ENCODE measurements at places on chromosomes 4 and X. TPM values are rescaled to one million over a fixed set of nuclear protein-coding genes. Genes with fewer than 3 reads are reported as not detected.
A peak's percentile ranks its signal among the peaks of the same experiment; 100 is the strongest.

DNA sequence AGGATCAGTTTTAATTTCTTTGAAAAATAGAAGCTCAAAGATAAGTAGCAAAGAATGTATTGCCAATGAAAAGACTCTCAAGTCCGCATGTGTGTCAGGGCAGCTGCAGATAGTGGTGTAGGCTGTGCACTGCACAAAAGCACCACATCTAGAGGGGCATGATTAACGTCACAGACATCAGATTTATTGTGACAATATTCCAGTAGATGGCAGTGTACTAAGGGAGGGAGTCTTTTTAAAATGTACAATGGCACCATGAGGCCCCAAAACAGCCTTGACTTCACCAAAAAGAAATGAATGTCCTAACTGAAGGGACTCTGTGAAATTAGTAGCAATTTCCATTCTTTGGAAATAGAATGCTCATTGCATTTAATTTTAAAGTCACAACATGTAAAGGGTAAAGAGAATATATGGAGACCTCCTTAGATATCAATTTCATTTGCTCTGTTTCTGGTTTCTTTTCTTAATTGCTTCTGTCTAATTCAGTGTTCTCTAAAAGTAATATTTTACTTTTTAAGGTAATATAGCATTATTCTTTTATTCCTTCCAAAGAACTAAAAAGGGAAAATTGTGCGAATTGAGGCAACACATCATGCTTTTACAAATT lies 98.4 kb downstream of the ZNF827 start:
- H3K27ac ChIP-seq, result no peak overlapping the region
- no peaks in the 10 kb centered on the region for H3K27me3 ChIP-seq
- no peaks in the 10 kb centered on the region for H3K4me1 ChIP-seq
- H3K4me3 ChIP-seq, result no peak overlapping the region

DNA sequence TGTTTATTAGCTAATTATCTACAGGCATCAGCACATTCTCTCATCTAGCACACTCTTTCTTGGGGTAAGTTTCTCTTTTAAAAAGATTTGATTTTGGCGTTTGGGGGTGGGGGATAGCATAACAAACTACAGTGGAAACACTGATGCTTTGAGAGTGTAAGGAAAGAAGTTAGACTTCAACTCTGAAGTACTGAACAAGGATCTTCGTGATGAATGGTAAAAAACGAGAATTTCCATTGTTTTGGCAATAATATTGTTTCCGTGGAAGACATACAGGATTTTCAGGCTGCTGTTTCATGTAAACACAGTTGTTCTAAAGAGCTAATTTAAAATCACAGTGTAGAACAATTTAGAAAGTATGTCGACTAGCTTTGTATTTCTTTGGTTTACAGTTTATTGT lies 451 bp downstream of the LPAR4 start:
- H3K4me3 ChIP-seq, result peak overlapping the region; percentile 46
- H3K36me3 ChIP-seq, result no peaks in the 10 kb centered on the region
- no peaks in the 10 kb centered on the region for H3K4me1 ChIP-seq

- H3K27ac ChIP-seq, result no peak overlapping the region
- peaks cover 20% of the 10 kb centered on the region for H3K36me3 ChIP-seq
- H3K4me3 ChIP-seq, result no peak overlapping the region
- no peaks in the 10 kb centered on the region for H3K27me3 ChIP-seq
- H3K4me1 ChIP-seq, result peaks cover 12% of the 10 kb centered on the region
Measured at GRCh38 chr4:340011-340410, 2.4 kb downstream of the ZNF141 start.

GRCh38 chr4:113739197-113739596 lies 22.3 kb downstream of the CAMK2D start:
- no peak overlapping the region for H3K27ac ChIP-seq
- H3K4me3 ChIP-seq, result no peak overlapping the region

DNA sequence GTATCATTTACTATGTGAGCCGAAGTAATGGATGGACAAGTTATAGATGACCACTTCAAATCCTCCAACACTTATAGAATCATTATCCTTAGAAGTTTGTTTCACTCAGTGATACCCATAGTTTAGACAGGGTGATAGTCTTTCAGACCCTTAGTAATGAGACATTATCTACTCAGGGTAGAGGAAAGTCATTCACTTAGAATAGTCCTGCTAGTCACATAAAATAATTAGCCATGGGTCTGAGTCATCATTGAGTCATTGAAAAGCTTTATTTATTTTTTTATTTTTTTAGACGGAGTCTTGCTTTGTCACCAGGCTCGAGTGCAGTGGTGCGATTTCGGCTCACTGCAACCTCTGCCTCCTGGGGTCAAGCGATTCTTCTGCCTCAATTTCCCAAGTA lies 321.7 kb upstream of the FSTL5 start:
- no peak overlapping the region for H3K27ac ChIP-seq
- no peaks in the 10 kb centered on the region for H3K27me3 ChIP-seq
- no peaks in the 10 kb centered on the region for H3K36me3 ChIP-seq
- no peak overlapping the region for H3K4me3 ChIP-seq

DNA sequence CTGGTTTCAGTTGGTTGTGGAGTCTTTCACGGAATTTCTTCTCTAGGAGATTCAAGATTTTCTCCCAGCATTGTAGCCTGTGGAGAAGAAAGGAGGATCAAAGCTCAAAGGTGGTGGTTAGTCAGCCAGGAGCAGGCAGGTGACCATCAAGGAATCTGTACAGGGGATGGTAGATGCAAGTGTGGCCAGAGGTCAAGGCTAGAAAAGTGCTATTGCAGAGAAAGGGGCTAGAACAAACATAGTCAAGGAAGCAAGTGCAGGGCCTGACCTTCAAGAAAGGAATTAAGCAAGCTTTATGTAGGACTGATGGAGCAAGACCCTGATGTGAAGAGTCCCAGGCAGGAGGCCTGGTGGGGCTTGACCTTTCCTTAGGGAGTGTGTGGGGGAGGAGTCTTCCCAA lies 16.1 kb downstream of the HADH start:
- H3K4me1 ChIP-seq, result no peaks in the 10 kb centered on the region
- H3K27ac ChIP-seq, result no peak overlapping the region
- H3K4me3 ChIP-seq, result no peak overlapping the region
- H3K36me3 ChIP-seq, result peaks cover 9% of the 10 kb centered on the region

DNA sequence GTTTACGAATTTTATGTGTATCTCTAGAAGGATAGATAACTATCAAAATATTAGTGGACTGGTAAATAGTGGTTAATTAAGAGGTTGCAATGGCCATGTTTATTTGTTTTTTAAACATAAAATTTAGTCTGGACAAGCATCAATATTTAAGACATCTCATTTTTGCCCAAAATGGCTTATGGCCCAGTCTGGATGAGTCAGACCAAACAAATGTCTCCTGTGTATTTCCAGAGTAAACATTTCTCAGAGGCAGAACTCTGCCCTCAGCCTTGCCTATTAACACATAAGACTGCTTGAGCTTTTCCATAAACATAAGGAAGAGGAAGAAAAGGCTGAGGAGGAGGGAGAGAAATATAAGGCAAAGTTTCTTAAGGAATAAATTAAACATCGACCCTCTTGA lies 277.1 kb upstream of the DIAPH2 start:
- peak; percentile 70 for ATAC-seq
- no peak overlapping the region for H3K4me3 ChIP-seq
- no peaks in the 10 kb centered on the region for H3K27me3 ChIP-seq
- H3K27ac ChIP-seq, result peak overlapping the region; percentile 47
- peaks cover 18% of the 10 kb centered on the region for H3K4me1 ChIP-seq

DNA sequence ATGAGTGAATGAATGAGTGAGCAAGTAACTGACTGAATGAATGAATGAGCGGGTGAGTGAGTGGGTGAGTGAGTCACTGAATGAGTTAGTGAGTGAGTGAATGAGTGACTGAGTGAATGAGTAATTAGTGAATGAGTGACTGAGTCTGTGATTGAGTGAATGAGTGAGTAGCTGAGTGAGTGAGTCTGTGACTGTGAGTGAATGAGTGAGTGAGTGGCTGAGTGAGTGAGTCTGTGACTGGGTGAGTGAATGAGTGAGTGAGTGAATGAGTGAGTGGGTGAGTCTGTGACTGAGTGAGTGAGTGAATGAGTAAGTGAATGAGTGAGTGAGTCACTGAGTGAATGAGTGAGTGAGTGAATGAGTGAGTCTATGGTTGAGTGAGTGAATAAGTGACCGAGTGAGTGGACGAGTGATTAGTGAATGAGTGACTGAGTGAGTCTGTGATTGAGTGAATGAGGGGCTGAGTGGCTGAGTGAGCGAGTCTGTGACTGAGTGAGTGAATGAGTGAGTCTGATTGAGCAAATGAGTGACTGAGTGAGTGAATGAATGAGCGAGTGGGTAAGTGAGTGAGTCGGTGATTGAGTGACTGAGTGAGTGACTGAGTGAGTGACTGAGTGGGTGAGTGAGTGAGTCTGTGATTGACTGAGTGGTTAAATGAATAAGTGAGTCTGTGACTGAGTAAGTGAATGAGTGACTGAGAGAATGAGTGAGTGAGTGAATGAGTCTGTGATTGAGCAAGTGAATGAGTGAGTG lies 223.0 kb upstream of the PSAPL1 start:
- H3K36me3 ChIP-seq, result no peaks in the 10 kb centered on the region
- no peaks in the 10 kb centered on the region for H3K4me1 ChIP-seq
- no peak overlapping the region for H3K4me3 ChIP-seq

DNA sequence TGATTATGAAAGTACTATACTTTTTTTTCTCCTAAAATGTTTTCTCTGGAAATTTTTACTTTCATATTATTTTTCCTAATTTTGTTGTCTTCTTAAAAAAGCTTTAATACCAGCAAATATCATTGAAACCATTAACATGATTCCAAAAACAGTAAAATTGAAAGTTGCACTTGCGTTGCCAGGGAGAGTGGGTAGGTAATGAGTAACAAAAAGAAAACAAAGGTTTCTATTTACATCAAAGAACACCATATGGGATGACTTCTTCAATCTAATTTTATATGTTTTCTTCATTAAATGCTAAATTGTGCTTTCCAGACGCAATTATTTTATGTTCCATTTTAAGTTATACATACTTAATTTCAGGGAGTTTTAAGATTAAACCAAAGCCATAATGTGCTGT lies 108.3 kb upstream of the VCX2 start:
- no peak for ATAC-seq
- H3K36me3 ChIP-seq, result no peaks in the 10 kb centered on the region
- H3K27ac ChIP-seq, result no peak overlapping the region
- H3K27me3 ChIP-seq, result no peaks in the 10 kb centered on the region
- H3K4me1 ChIP-seq, result no peaks in the 10 kb centered on the region

DNA sequence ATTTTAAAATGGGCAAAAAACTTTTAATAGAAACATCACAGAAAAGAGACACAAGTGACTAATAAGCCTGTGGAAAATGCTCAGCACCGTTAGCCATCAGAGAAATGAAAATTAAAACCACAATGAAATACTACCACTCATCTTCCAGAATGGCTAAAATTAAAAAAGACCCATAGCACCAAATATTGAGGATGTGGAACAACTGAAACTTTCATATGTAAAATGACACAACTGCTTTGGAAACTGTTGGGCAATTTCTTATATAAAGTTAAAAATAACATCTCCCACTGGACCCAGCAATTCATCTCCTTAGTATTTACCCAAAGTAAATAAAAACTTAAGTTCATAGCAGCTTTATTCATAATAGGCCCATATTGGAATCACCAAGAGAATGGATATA lies 94.2 kb downstream of the TENM3 start:
- no peaks in the 10 kb centered on the region for H3K36me3 ChIP-seq
- no peak overlapping the region for H3K27ac ChIP-seq
- H3K4me3 ChIP-seq, result no peak overlapping the region
- H3K4me1 ChIP-seq, result no peaks in the 10 kb centered on the region
- H3K27me3 ChIP-seq, result no peaks in the 10 kb centered on the region

- no peak for ATAC-seq
- no peak overlapping the region for H3K4me3 ChIP-seq
- no peak overlapping the region for H3K27ac ChIP-seq
- H3K4me1 ChIP-seq, result peaks cover 22% of the 10 kb centered on the region
Measured at GRCh38 chrX:112816908-112817307, 23.7 kb downstream of the AMOT start.

DNA sequence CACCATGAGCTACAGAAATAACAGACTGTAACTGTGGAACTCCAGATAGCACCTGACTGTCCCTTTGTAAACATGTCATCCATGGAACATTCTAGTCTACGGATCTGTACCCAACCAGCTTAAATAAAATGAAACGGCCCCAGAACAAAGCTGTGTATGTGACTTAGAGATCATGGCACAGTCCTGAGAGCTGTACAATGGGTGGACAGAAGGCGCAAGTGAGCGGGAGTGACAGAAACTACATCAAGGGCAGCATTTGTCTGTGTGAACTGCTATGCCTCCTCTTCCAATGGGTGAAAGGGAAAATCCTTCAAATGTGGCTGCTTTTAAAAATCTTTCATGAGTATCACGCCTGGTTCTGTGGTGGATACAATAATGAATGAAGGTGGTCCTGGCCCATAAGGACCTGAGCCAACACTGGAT lies 72.5 kb downstream of the FAT1 start:
- H3K4me1 ChIP-seq, result peaks cover 25% of the 10 kb centered on the region
- peak overlapping the region; percentile 68 for H3K27ac ChIP-seq
- H3K36me3 ChIP-seq, result no peaks in the 10 kb centered on the region
- ATAC-seq, result no peak
- H3K27me3 ChIP-seq, result no peaks in the 10 kb centered on the region

GRCh38 chrX:131081772-131082740 lies 23.9 kb downstream of the ARHGAP36 start:
- peaks cover 35% of the 10 kb centered on the region for H3K27me3 ChIP-seq
- H3K4me3 ChIP-seq, result no peak overlapping the region

GRCh38 chr4:157151711-157152110 lies 68.8 kb upstream of the GRIA2 start:
- ATAC-seq, result no peak
- no peak overlapping the region for H3K4me3 ChIP-seq
- H3K27ac ChIP-seq, result no peak overlapping the region
- no peaks in the 10 kb centered on the region for H3K36me3 ChIP-seq

DNA sequence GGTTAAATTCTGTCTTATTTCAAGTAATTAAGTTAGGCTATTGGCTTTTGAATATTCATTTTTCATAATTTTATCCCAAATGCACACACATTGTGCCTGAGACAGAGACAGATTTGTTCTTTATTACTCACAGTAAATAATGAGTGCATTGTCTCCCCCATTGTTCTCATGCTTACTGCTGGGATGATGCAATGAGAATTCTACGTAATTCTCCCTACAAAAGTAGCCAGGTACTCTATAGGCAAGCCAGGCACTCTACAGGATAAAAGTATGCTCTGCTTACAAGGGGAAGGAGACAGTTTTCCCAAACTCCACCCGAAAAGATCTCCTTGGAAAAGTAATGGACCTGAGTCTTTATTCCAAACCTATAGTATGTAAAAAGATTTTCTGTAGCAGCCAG lies 1890.7 kb upstream of the PCDH10 start:
- H3K4me3 ChIP-seq, result no peak overlapping the region
- no peak overlapping the region for H3K27ac ChIP-seq
- ATAC-seq, result no peak
- H3K4me1 ChIP-seq, result no peaks in the 10 kb centered on the region

GRCh38 chrX:137195296-137195695 lies 161.5 kb upstream of the GPR101 start:
- no peaks in the 10 kb centered on the region for H3K4me1 ChIP-seq
- no peak overlapping the region for H3K4me3 ChIP-seq
- H3K36me3 ChIP-seq, result no peaks in the 10 kb centered on the region
- no peak for ATAC-seq
- H3K27ac ChIP-seq, result no peak overlapping the region
- no peaks in the 10 kb centered on the region for H3K27me3 ChIP-seq

The SOD3 gene
- total RNA-seq, result 199 TPM

The GLRA2 gene
- total RNA-seq, result not detected

The NHS gene
- total RNA-seq, result 4.7 TPM

The SEC24D gene
- 40.9 TPM for total RNA-seq

The AFM gene
- total RNA-seq, result not detected

The ODAPH gene
- total RNA-seq, result not detected

The TMEM255A gene
- total RNA-seq, result 0.16 TPM

The SPANXB1 gene
- total RNA-seq, result not detected

The RS1 gene
- total RNA-seq, result not detected

The BBS7 gene
- total RNA-seq, result 13.3 TPM

The TMEM150C gene
- 5.2 TPM for total RNA-seq

The ADAM29 gene
- total RNA-seq, result not detected

The HMX1 gene
- total RNA-seq, result not detected

The ADGRG2 gene
- total RNA-seq, result 3.8 TPM

The PGM2 gene
- total RNA-seq, result 30.3 TPM

All from gastroesophageal sphincter (tissue), 4 donors.